ENCODE measurements at places on chromosomes 2 and 18.

- DNase-seq = no peak
Observed at GRCh38 chr2:12036640-12036983, 290.2 kb downstream of the LPIN1 start.

GRCh38 chr18:23861805-23862470, 152.6 kb upstream of the TTC39C start:
- DNase-seq = peak; percentile 95

DNA sequence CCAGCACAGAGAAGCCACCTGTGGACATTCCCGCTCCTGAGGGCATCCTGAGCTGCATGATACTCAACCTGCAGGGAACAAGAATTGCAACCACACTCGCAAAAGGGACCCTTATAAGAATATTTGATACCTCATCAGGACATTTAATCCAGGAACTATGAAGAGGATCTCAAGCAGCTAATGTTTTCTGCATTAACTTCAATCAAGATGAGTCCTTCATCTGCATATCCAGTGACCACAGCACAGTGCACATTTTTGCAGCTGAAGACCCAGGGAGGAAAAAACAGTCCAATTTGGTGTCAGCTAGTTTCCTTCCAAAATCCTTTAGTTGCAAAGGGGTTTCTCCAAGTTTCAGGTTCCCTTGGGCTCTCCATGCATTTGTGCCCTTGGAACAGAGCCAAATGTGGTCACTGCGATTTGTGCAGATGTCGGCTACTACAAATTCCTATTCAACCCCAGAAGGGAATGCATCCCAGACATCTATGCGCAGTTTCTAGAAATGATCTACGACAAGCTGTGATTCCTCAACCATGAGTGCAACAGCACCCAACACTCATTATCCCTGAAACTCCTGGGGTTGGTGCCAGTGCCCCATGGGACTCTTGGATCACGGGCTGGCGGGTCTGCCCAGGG, 23.3 kb upstream of the FHOD3 start:
- no peak for DNase-seq

DNA sequence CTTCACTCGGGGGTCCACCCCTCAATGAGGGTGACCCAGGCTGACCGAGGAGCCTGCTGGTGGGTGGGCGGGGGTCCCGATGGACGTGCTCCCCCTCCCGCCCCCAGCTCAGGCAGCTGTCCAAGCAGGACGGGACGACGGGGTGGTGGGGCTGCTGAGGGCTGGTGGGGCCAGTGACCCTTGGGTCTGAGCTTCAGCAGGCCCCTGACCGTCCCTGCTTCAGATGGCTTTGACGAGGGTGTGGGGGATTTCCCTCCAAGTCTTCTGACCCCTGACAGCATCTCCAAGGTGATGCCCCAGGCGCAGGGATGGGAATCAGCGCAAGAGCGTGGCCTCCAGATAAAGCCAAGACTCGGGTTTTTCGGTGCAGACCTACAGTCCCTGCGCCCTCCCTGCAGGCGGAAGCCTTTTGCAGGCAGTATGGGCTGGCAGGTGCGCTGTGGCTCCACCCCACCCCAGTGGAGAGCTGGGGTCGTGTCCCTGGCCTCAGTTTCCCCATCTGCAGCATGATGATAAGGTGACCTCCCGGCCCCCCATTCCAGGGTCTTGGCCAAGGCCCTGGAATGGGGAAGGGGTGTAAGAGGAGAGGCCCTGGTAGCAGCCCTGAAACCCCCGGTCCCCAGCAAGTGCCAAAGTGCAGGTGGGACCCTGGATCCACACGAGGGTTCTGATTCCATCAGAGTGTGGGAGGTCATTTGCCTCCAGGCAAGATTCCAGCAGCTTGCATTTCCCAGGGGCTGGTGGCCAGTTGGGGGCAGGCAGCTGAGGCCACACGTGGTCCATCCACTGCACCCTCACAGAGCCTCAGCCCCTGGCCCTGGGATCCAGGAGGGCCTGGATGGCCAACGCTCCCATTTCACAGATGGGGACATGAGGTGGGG, 8.7 kb downstream of the CROCC2 start:
- no peak for DNase-seq

DNA sequence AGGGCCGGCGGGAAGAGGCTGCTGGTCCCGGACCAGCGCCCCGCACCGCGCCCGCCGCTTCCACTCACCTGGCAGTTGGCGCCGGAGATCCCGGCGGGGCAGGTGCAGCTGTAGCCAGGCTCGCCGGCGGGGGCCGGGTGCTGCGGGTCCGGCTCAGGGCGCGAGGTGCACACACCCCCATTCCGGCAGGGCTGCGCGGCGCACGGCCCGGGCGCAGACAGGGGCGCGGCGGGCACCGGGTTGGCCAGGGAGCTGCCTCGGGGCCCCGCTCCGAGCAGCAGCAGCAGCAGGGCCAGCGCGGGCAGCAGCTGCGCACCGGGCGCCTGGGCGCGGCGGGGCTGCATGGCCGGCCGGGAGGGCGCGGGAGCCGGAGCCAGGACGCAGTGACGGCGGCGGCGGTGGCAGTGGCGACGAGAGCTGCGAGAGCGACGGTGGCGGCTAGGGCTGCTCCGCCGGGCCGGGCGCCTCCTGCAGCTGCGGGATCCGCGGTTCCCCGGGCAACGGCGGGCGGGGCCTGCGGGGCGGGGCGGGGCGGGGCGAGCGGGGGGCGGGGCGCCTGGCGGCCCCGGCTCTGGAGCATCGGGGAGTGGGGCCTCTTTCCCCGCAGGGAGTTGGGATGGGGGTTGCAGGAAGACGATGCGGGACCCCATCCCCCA, at the start of gene DNER:
DNER (minus strand) TSS at position 476 of the 656 bp plus-strand sequence; CDS start at position 344, 132 bp downstream.
- peak; percentile 13 for DNase-seq

GRCh38 chr2:180202467-180202951, 195.4 kb upstream of the CWC22 start:
- no peak for DNase-seq

GRCh38 chr2:234497594-234498235, 834 bp upstream of the ARL4C start:
- no peak for DNase-seq

DNA sequence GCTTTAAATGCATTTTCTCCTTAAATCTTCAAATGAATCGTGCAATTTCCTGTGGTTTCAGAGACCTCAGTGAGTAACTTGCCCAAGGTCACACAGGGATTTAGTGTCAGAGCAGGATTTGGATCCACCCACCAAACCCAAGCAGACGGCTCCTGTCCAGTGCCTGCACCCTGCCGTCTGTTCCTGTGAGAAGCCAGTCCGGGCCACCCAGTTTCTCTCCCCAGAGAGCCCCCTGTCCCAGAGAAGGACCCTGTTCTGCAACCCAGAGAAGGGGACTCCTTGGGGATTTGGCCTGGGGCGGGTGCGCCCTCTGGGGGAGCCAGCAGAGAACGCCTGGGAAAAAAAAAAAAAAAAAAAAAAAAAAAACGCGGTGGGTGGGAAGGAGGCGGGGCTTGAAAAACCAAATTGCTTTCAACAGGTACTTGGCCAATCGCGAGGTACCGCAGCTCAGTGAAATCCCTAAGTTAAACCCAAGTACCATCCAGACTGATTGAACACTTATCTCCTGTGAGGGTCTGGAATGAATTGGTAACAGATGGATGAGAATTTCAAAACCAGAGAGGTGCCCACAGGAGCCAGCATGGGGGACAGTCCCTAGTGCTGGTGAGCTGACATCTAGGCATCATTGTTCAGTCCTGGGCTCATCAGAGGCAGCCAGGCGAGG, 30.9 kb upstream of the REEP1 start:
- peak; percentile 61 for DNase-seq

DNA sequence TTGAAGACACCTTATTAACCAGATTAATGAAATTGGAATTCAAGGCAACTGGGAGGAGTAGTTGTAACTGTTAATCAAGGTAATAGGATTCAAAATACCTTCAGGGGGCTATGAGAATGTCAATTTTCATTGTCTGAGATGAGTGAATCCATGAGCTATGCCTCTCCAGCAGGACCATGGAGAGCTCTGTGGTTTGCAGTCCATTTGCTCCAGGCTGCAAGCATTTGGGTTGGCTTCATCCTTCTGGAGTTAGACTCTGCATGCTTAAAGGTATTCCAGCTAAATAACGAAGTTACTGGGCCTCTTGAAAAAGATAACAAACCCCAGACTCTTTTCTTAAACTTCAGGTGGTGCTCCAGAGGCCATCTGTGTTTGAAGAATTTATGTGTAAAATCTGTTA, 207.1 kb upstream of the SLC8A1 start:
- peak; percentile 10 for DNase-seq

- no peak for DNase-seq
Observed at GRCh38 chr2:8310557-8311455, 371.1 kb upstream of the ID2 start.

- DNase-seq = no peak
Observed at GRCh38 chr2:150008901-150009300, 421.3 kb upstream of the MMADHC start.

- DNase-seq = no peak
Observed at GRCh38 chr2:49585921-49586320, 431.6 kb upstream of the FSHR start.

GRCh38 chr2:84991404-84992160, 20.6 kb downstream of the KCMF1 start:
- peak; percentile 57 for DNase-seq
